ENCODE measurements at places on chromosomes 7 and 10. TPM values are rescaled to one million over a fixed set of nuclear protein-coding genes. Genes with fewer than 3 reads are reported as not detected.

- no peaks in the 10 kb centered on the region for H3K27me3 ChIP-seq
- H3K36me3 ChIP-seq: peaks cover 3% of the 10 kb centered on the region
- H3K27ac ChIP-seq: peak overlapping the region; percentile 38
These were observed 252.1 kb downstream of the DOCK4 start for GRCh38 chr7:111954056-111954455.

DNA sequence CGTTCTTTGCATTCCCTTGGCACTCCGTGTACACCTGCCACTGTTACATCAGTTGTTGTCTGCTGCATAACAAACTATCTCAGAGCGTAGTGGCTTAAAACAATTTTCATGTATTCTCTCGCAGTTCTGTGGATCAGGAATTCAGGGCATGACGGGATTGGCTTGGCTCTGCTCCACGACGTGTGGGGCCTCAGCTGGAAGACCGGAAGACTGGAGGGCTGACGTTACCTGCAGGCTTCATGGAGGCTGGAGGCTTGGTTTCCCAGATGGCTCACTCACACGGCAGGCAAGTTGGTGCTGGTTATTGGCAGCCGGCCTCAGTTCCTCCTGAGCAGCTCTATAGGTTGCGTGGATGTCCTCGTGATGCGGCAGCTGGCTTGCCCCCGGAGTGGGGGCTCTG, 25.5 kb downstream of the NYAP1 start:
- H3K36me3 ChIP-seq: no peaks in the 10 kb centered on the region
- H3K27me3 ChIP-seq: peaks cover 4% of the 10 kb centered on the region
- no peak overlapping the region for H3K27ac ChIP-seq
- DNase-seq: no peak

GRCh38 chr7:104679085-104679484, 334.9 kb upstream of the KMT2E start:
- no peak overlapping the region for H3K4me3 ChIP-seq
- H3K4me1 ChIP-seq: no peaks in the 10 kb centered on the region
- peaks cover 17% of the 10 kb centered on the region for H3K27me3 ChIP-seq
- DNase-seq: no peak
- H3K27ac ChIP-seq: no peak overlapping the region

DNA sequence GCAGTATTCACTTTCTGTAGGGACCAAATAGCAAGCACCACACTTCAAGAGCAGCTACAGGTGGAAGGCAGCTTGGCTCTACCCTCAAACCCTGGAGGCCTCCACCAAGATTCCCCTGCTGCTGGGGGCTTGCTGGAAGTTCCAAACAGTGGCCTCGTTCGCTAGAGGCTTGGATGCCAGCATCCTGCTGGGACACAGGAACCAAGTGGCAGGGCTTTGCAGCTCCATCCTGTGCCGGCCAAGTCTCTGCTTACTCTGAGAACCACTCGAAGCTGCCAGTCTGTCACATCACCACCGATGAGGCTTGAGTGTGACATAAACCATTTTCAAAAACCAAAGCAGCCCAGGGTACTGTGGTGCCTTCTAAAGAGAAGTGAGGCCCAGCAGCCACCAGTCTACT, 69.2 kb upstream of the UNC5B start:
- H3K27me3 ChIP-seq: peaks cover 45% of the 10 kb centered on the region
- H3K4me1 ChIP-seq: no peaks in the 10 kb centered on the region
- no peak for DNase-seq
- H3K4me3 ChIP-seq: no peak overlapping the region
- H3K27ac ChIP-seq: no peak overlapping the region

GRCh38 chr7:131501930-131502685, 54.3 kb downstream of the PODXL start:
- DNase-seq: peak; percentile 50
- H3K36me3 ChIP-seq: no peaks in the 10 kb centered on the region
- H3K27me3 ChIP-seq: no peaks in the 10 kb centered on the region
- H3K27ac ChIP-seq: peak overlapping the region; percentile 69
- peaks cover 20% of the 10 kb centered on the region for H3K4me1 ChIP-seq

DNA sequence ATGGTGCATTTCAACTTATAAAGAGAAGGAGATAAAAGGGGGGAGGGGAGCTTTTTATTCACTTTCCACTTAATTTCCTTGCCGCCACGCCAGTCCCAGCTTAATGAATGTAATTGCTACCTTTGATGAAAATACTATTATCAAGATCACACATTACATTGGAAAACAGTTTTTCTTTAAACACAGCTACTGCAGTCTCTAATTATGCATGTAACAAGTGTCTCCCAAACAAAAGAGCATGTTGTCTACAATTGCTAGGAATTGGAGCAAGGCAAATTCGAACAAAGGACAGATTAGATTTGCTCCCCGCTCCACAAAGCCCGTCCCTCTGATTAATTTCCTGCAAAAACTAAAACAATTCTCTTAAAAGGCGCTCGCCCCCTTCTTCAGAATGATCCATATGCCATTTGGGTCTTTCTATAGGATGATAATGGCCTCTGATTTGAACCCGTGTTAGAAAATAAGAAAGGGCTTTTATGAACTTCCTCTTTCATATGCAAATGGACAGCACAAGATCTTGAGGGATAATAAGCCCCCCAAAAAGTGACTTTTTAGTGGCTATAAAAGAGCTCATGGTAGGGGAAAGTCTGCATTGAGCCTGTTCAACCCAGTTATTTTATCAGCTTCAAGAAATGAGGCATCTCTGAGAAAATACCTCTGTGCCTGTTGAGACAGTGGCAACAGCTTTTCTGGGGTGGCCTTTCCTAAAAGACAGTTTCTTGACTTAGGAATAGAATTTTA, 60.6 kb downstream of the ACADSB start:
- no peak overlapping the region for H3K27ac ChIP-seq
- peaks cover 20% of the 10 kb centered on the region for H3K27me3 ChIP-seq

DNA sequence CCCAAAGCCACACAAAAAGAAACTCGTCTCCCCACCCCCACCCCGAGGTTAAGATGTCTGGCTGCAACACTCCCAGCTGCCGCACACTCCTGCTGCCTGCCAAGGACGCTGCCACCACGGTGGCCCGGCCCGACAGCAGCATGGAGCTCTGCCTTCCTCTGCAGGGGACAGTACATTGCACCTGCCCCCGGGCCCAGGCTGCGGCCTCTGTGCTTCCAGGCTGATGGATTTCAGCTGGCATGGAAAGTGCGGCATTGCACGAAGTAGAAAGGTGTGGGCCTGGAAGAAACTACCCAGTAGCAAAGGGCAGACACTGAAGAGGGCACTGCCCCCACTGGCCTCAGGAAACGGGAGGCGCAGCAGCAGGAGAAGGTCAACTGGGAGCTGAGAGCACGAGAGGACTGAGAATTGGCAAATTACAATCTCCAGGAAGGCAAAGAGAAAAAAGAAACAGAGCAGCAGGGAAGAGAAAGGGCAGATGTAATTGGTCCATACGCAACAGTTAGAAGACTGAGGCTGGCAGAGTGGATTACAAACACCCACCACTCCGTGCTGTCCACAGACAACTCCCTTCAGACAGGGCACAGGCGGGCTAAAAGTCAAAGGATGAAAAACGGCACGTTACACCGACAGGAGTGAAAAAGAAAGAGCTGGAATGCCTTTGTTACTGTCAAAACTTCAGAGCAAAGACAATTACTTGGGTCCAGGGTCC, 117.1 kb upstream of the DIP2C start:
- no peak for DNase-seq
- no peak overlapping the region for H3K4me3 ChIP-seq
- H3K27ac ChIP-seq: no peak overlapping the region
- no peaks in the 10 kb centered on the region for H3K4me1 ChIP-seq

GRCh38 chr7:127041689-127042452, 210.9 kb downstream of the GRM8 start:
- H3K36me3 ChIP-seq: no peaks in the 10 kb centered on the region
- peaks cover 3% of the 10 kb centered on the region for H3K27me3 ChIP-seq
- DNase-seq: no peak
- no peak overlapping the region for H3K27ac ChIP-seq
- no peak overlapping the region for H3K4me3 ChIP-seq

Gene ZNF425
- 4.0 TPM for total RNA-seq

Gene UPK3BL2
- 3.3 TPM for total RNA-seq
